ENCODE measurements at places on chromosomes 7 and 10.
A peak's percentile ranks its signal among the peaks of the same experiment; 100 is the strongest.

GRCh38 chr10:111988646-111989045 is 194.9 kb downstream of the GPAM start:
- DNase-seq, result no peak

DNA sequence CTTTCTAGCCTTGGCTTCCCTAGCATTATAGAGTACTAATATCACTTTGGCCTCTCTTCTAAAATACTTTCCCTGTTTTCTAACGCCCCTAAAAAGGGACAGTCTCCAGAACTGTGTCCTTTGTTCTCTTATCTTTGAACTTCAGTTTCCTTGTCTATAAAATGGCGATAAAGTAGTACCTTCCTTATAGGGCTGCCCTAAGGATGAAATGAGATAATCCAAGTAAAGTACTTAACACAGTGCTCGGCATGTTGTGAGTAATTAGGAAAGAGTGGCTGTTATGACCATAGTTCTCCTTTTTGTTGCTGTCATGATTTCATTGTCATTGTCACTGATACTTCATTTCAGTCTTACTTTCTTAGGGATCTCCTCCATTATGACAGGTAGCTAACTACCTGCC is 114.7 kb downstream of the EXOC4 start:
- DNase-seq, result no peak

GRCh38 chr10:98338896-98339295 is 70.9 kb upstream of the LOXL4 start:
- DNase-seq, result no peak

DNA sequence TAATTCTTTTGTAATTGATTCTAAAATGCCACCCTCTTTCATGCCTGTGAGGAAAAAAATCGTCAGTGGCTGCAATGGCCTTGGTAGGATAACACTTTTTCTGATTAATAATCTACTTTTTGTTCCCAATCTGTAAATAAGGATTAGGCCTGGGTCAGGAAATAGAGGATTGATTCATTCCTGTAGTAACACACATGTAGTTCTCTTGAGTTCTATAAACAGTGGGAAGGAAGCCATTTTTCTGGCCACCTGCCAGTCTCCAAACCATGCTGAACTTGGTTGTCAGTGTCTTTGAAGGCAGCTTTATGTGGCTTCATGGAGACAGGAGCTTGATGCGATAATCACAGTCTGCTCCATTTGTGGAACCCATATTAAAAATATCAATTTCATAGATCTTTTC is 169.3 kb upstream of the NFE2L3 start:
- DNase-seq, result no peak

GRCh38 chr10:367636-368035 is 232.4 kb downstream of the ZMYND11 start:
- DNase-seq, result no peak

- peak; percentile 57 for DNase-seq
These were observed 10.5 kb upstream of the MTPAP start for GRCh38 chr10:30359373-30360206.

GRCh38 chr7:116805100-116805544 is 57.3 kb upstream of the CAPZA2 start:
- DNase-seq, result no peak

DNA sequence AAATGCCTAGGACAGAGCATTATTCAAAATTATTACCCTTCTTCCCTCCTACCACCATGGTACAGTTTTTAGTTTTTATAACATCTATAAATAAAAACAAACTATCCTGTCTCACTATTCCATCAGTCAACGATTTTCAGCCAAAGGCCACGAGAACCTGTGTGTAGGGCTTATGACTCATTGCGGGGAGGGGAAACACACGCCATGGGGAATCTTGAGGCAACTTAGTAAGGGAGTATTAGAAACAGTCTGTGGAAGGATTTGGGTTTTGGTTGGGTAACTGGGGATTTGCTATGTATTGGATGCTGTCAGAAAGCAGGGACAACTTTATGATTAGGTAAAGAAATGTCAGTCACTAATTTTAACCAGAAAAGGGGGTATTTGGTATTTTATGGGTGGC is 14.7 kb downstream of the GPR141 start:
- no peak for DNase-seq

DNA sequence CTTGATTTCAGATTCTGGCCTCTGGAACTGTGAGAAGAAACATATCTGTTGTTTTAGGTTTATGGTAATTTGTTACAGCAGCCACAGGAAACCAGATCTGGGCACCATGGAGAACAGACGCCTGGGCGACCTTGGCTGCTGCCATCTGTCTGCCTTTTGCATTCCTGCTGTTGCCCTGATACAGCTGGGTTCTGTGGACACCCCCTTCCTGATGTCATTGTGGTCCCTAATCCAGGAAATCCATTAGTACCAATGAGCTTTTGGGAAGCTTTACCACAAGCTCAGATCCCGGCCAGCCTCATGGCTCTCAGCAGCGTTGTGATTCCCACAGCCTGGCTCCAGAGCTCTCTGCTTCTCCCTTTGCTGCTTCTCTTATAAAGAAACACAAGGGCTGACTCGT is 174.2 kb upstream of the NPS start:
- no peak for DNase-seq

- no peak for DNase-seq
These were observed 125.8 kb downstream of the PCLO start for GRCh38 chr7:83036721-83037380.

- peak; percentile 71 for DNase-seq
These were observed 1.1 kb downstream of the VIM start for GRCh38 chr10:17229016-17229716.

DNA sequence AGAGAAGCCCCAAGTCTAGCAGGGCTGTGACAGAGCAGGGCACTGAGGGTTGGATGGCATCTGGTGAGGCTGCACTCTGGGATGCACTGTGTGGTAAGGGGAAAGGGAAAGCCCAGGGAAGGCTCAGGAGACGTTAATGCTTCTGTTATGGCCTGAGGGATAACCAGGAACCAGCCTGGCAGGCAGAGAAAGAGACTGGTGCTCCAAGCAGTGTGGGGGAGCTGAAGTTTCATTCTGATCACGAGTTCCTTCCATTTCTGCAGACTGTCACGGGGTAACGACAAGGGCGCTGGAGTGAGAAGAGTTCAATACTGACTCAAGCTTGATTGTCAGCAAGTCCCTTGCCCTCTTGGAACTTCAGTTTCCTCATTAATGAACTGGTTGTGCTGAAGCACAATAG is 730.9 kb downstream of the GRID1 start:
- no peak for DNase-seq

DNA sequence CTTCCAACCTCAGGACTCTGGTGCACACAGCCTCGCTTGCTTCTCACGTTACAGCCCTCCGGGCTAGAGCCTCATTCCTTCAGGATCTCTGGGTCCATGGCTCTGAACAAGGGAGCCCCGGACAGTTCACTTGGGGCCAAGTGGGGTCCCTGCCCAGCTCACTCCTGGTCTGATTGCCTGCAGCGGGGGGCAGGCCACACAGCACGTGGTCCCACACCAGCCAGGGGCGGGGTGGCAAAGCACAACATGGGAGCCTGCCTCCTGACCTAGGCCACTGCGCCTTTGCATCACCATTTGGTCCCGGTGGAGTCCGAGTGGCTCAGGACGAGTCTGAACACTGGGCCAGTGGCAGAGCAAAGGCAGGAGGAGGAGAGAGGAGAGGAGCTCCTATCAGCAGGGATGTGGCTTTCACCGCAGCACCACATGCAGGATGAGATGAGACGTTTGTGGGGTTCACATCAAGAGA is 13.4 kb upstream of the CRYGN start:
- DNase-seq, result no peak

DNA sequence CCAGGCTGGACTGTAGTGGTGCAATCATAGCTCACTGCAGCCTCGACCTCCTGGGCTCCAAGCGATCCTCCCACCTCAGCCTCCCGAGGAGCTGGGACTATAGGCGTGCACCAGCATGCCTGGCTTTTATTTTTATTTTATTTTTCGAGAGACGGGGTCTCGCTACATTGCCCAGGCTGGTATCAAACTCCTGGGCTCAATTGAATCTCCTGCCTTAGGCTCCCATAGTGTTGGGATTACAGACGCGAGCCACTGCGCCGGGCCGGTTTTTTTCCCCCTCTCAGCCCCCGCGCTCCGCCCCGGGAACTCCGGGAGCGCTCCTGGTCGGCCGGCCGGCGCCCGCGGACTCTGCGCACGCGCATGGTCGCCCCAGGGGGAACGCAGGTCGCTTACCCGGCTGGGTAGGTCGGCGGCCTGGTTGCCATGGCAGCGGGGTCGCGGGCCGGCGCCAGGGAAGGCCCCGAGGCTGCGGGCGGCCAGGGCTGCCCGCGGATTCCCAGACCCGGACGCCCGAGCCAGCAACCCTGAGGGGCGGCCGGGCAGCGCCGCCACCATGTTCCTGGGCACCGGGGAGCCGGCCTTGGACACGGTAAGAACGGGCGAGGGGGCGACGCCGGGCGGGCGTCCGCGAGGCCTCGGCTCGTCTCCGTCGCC is at the start of gene IQCE:
TSS of gene IQCE (plus strand) at position 351 of the 654 bp plus-strand sequence. CDS start at position 554, 203 bp downstream.
- DNase-seq, result peak; percentile 88

GRCh38 chr7:151432658-151433521 is 7.1 kb downstream of the CRYGN start:
- peak; percentile 41 for DNase-seq

- peak; percentile 60 for DNase-seq
These were observed at the start of gene IKZF1 for GRCh38 chr7:50304129-50304910. Gene IKZF1, plus strand, starts transcription at chr7:50304716. Its CDS starts 14,346 bp downstream, at chr7:50319062.

DNA sequence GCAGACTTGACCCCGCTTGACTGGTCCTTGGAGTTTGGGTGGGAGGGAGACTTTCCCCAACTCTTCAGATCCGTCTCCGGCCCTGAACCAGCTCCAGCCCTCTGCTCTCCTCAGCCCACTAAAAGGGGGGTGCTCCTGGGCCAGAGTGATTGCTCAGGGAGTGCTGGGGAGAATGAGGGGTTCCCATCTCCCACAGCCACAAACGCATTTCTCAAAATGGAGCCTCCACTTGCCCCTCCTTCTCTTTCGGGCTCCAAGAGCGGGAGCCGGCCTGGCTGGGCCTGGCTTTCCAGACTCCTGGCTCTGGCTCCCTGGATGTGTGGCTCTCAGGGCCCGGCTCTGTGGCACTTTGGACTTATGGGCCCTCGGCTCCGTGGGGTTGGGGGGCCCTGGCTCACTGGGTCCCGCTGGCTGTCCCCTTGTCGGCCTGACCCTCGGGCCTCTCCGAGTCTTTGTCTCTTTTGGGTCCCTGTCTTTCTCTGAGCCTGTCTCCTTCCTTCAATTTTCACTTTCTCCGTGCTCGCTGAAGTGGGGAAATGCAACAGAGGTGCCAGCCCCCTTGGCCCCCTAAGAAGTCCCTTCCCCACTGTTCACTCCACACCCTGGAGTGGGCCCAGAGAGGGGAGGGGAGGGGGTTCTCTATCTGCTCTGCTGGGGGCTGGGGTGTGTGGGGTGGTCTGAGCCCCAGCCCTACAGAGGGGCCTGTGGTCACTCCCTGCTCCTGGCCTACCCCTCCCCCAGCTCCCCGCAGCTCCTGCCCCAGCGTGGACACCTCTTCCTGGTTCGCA is 713 bp downstream of the LZTS2 start:
- DNase-seq, result no peak

- no peak for DNase-seq
These were observed 6.9 kb upstream of the LFNG start for GRCh38 chr7:2512713-2513112.

DNA sequence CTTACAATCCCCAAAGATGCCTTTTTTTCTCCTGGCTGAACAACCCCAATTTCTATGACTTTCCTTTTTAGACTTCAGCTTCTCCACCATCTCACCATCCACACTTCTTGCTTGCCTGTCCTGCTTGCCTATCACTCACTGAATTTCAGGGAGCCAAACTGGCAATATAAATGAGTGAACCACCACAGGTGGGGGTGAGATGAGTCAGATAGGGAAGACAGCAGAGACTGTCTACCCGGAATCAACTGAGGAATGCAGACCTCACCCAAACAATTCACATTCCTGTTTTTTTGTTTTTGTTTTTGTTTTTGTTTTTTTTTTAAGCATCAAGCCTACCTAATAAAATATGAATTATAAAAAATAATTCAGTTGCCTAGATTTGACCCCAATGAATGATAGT is 273.8 kb downstream of the NRG3 start:
- no peak for DNase-seq

- DNase-seq, result no peak
These were observed 24.6 kb downstream of the PRR15 start for GRCh38 chr7:29588212-29588611.

DNA sequence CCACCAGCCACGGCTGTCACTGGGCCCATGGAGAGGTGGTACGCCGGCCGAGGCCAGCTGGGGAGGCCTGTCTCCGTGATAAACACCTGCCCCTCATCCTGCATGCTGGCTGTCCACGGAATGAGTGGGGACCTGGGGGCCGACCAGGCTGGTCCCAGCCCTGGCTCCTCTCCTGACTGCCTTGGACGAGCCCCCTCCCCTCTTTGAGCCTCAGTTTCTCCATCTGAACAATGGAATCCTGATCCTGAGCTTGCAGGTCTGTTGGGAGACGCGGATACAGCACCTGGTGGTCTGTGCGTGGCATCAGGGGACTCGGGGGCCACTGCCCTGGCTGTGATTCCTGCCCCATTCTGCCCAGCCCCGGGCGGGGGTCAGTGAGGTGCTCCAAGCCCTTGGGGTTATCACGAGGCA is 109.9 kb downstream of the MICALL2 start:
- DNase-seq, result no peak

DNA sequence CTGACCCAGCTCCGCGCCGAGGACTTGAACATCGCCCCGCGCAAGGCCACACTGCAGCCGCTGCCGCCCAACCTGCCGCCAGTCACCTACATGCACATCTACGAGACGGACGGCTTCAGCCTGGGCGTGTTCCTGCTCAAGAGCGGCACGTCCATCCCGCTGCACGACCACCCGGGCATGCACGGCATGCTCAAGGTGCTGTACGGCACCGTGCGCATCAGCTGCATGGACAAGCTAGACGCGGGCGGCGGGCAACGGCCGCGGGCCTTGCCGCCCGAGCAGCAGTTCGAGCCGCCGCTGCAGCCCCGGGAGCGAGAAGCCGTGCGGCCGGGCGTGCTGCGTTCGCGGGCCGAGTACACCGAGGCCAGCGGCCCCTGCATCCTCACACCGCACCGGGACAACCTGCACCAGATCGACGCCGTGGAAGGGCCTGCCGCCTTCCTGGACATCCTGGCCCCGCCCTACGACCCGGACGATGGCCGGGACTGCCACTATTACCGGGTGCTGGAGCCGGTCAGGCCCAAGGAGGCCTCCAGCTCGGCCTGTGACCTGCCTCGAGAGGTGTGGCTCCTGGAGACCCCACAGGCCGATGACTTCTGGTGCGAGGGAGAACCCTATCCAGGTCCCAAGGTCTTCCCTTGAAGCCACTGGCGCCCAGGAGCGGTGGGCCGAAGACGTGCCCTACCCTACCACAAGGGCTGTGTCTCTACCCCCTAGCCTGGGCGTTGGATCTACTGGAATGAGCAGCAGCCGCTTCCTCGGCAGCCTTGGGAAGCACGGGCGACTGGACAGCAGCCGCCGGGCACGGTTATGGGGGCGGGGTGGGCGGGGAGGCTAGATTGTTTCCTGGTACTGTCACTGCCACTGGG is 945 bp downstream of the ADO start:
- no peak for DNase-seq

DNA sequence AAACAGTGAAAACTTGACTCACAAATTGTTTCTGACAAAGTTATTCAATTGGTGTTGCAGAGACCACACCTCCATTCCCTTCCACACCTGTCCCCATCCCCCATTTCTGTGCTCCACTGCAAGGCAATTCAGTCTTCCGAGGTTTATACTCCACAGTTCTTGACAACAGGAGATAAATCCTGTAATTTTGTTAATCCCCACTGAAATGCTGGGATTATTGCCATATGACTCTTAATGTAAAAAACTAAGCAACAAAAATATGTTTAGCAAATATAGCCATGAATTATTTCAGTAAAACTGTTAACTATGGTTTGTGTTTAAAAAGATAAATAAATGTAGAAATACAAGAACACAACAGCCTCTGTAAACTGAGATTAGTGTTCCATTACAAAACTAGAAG is 170.1 kb upstream of the SEMA3D start:
- no peak for DNase-seq
